CD4-positive, alpha-beta T cell treated with Interleukin-4 for 1 hour (primary cell): ENCODE measurements at places on chromosomes 5 and 9.
A peak's percentile ranks its signal among the peaks of the same experiment; 100 is the strongest.

- no peak for DNase-seq
Observed at GRCh38 chr5:178668579-178668978, 41.7 kb upstream of the CLK4 start.

DNA sequence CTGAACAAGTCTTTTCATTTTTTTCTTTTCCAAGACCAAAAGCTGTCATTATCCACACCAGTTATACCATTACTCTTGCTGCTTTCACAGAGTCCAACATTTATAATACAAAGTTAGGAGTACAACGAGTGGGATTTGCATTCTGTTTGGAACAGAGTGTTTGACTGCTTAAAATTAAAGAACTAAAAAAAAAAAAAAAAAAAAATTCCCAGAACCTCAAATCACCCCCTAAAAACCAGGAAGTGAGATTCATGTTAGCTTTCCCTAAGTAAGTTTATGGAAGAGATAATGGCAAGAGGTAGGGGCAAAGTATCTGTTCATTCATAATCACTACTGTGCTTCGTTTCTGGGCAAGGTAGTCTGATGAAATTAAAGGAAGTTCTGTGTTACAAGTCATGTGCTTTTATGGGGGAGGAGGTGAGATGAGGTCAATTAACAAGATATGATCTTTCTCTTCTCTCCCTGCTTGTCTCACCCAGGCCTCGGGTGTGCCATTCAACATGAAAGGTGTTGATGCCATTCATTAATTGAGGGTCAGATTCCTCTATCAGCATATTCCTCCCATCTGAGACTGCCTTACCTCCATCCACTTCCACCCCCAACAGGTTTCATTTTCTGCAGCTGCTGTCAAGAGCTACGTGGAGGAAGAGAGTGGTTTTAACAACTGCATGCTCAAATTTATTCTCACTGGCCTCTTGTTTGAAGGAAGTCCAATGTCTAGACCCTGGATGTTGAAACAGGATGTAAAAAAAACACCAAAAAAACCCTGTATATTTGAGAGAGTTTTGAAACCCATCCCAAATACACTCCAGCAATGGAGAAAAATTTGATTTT, 58.1 kb downstream of the MARCHF3 start:
- DNase-seq, result peak; percentile 55

DNA sequence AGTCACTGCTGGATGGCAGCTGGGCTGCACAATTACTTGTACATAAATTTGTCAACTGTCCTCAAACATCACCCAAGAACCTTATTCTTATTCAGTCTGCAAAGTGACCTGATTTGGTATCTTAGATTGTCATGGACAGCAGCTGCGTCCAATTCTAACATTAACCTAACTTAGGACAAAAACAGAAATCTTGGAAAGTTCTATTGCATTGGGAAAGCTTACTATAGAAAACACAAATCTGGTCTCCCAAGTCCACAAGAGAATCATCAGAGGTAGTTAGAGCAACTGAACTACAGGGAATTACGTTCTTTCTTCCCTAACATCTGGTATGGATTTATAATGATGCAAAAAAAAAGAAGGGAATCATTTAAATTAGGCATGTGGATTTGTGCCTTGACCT, 283.9 kb downstream of the NR2F1-AS1 start:
- DNase-seq, result no peak

DNA sequence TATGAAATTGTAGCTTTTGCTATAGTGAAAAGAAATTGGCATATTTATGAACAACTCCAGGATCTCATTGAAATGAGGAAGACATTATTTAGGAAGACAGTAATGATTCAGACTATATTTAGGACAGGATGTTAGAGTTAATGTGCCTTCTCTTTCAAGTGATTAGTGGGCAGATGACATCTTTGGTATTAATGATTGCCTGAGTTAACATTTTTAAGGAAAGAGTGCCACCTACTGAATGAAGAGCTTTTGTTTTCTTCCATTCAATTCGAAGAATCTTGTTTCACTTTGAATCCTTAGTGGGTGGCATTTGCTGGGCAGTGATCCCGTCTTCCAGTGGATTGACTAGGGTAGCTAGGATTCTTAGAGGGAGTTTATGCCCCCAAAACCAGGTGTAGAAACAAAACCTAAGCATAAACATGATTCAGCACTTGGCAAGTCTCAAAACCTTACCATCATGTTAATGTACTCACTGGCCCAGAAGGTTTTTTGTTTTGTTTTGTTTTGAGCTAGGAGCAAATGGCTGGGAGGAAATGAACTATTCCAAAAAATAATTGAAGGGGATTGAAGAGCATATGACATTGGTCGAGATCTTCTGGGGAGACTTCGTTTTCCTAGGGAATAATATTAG, 23.2 kb downstream of the MAP3K1 start:
- peak; percentile 74 for DNase-seq

DNA sequence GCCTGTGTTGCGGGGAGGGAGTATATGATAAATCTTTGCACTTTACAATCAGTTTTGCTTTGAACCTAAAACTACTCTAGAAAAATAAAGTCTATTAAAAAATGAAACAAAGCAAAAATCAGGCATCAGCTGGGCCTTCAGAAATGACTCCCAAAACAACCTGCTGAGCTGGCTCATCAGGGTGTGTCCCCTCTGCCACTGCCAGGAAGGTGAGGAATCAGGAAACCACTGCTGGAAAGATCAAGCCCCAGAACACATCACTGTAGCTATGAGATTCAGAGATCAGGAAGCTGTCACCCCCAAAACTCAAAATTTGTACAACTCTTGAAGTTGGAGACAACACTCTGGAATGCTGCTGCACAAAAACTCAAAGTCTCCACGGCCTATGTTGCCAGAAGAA, 40.5 kb upstream of the TBCA start:
- DNase-seq, result no peak

- DNase-seq, result no peak
Observed at GRCh38 chr5:149439899-149440542, 60.9 kb upstream of the IL17B start.

- DNase-seq, result no peak
Observed at GRCh38 chr5:170246126-170246870, 13.5 kb downstream of the C5orf58 start.

GRCh38 chr5:68557162-68557936, 341.8 kb downstream of the PIK3R1 start:
- DNase-seq, result no peak

DNA sequence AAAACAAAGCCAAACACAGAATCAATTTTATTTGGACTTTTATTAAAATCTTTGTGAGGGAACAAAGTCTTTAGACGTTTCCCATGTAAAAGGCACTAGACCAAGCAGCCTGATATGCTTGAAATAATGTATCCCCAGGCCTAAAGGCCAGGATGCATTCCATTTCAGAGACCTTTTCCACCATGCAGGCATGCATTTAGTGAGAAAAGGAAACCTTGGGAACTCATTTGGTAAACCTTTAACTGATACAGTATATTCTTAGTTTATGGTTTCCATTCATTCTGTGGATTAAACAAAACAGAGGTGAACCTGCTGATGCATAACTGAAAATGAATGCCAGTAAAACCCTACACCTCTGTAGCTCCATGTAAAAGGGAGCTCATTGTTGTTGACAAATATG, 600.0 kb downstream of the NR2F1-AS1 start:
- no peak for DNase-seq

DNA sequence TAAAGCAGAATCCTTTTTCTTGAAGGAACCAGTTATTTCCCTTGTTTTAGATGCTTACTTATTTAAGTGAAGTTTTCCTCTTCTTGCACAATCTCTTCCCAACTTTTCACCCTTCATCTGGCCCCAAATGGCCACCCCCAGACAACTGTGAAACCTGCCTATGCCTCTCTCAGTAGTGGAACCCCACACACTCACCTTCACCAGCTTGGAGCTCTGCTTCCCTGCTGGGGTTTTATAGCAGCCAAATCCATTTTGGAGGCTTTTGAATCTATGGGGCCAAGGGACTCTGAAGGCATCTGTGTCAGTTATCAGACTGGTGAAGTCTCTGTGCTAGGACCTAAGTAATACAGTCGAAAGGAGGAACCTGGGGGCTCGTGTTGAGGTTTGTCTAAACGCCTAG, 22.9 kb upstream of the SPINK1 start:
- DNase-seq, result no peak

GRCh38 chr9:98879963-98880310, 63.8 kb upstream of the COL15A1 start:
- no peak for DNase-seq

DNA sequence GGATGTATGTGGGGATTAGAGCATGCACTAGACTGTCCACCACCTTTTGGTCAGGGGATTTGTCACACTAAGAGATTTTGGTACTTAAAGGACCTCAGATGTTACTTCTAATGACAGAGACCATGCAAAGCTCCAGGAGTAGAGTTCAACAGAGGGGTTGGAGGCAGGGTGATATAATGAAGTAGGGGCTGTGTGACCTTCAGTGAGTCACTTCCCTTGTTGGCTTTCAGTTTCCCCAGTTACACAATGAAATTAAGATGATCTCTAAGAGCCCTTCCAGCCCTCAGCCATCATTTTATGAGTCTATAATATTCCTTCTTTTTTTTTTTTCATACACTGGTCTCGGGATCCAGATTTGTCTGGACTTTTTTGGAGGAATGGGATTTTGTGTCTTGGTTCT, 26.8 kb downstream of the GLRA1 start:
- no peak for DNase-seq

- DNase-seq, result no peak
Observed at GRCh38 chr9:38154501-38155421, 85.7 kb upstream of the SHB start.

DNA sequence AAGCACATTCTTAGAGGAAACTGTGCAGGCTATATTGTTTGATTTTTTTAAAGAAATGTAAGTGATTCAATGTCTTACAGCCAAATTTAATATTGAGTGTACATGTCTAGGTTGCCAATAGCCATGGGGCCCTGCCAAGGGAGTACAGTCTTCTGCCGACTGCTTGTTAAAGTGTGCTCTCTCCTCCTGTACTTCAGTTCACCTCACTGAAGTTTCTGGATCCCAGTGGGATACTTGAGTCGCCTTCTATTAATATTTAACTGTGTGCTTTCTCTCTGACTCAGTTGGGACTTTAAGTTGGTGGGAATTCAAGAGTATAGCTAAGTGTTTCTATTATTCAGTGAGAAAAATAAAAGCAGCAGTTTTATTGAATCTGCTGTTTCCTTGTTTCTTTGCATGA, 44.5 kb upstream of the C5orf47 start:
- no peak for DNase-seq

DNA sequence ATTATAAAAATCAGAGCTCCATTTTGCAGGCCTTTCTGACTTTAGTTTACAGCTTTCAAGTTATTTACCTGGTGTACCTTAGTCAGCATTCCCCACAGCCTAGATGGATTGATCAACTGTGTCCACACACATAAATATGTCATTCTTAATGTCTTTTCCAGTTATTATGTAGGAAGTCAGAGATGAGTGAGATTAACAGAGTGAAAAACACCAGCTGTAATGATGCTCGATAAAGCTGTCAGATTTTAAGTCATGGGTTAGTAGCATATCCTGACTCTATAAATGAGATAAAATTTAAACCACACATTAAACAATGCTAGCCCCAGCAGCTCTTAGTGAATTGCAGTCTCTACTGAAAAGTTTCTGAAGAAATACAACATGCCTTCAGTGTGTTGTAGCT, 48.9 kb downstream of the NUDT12 start:
- DNase-seq, result no peak

DNA sequence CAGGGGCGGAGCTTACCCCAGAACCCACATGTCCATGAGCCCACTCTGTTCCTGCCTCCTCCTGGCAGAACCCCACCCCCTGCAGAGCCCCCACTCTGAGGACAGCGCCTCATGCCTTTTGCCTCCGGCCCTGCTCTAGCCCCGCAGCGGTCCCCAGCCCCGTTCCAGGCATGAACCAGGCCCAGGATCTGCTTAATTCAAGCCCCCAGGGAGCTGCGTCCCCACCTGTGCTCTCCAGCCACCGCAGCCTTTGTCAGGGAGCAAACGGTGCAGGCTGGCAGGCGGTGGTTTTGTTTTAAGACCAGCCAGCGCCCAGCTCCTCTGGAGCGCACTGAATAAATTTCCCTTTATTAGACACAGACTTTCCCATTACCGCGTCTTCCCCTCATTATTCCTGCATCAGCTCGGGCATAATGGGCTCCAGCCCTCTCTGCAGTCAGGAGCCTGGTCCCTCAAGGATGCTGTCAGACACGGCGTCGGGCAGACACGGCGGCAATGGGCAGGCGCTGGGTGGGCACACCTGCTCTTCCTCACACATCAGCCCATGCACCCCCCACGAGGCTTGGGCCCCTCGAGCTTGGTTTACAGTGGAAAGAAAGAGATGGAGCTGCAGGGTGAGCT, 137.6 kb downstream of the OLFM1 start:
- no peak for DNase-seq

GRCh38 chr5:133426264-133426663, 186.1 kb downstream of the FSTL4 start:
- DNase-seq, result no peak
